Activated naive CD4-positive, alpha-beta T cell treated with Interleukin-2 at 50 U/mL for 16 hours (primary cell): ENCODE measurements at places on chromosomes 3 and 15.

DNA sequence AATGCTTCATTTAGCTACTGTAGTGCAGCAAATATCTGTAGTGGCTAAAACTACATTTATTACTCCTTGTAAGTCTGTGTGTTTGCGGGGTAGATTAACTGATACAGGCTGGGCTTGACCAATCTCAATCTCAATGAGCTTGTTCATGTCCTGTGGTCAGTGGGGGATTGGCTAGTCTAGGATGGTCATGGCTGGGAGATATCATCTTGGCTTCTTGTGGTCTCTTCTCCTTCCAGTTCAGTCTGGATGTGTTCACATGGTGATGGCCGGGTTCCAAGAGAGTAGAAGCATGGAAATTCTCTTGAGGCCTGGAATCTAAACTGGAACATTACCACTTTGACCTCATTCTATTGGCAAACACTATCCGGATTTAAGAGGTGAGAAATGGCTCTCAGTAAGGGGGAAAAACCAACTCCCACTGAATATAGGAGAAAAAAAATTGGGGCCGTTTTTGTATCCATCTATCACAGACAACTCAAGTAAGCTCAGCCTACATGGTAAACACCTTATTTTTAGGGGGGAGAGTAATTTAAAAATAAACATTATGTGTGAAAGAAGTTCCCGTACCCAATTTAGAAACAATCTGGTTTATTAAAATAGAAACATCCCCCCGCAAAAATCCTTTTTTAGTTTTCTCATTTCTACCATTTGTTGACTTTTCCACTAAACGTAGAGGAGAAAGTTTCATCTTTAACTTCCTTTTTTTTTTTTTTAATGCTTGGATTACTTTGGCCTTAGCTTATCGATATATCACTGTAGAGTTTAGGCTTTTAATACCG is 284.9 kb upstream of the TBC1D5 start:
- no peak for DNase-seq

- no peak for DNase-seq
Measured at GRCh38 chr3:188385295-188385694, 231.3 kb downstream of the LPP start.

GRCh38 chr15:77905301-77905920 is 172.1 kb downstream of the TBC1D2B start:
- DNase-seq = no peak

GRCh38 chr3:38957296-38957695 is 94.4 kb downstream of the SCN11A start:
- DNase-seq = no peak

GRCh38 chr3:173652093-173652492 is 254.5 kb downstream of the NLGN1 start:
- no peak for DNase-seq

- no peak for DNase-seq
Measured at GRCh38 chr3:140203510-140203909, 268.5 kb downstream of the CLSTN2 start.

DNA sequence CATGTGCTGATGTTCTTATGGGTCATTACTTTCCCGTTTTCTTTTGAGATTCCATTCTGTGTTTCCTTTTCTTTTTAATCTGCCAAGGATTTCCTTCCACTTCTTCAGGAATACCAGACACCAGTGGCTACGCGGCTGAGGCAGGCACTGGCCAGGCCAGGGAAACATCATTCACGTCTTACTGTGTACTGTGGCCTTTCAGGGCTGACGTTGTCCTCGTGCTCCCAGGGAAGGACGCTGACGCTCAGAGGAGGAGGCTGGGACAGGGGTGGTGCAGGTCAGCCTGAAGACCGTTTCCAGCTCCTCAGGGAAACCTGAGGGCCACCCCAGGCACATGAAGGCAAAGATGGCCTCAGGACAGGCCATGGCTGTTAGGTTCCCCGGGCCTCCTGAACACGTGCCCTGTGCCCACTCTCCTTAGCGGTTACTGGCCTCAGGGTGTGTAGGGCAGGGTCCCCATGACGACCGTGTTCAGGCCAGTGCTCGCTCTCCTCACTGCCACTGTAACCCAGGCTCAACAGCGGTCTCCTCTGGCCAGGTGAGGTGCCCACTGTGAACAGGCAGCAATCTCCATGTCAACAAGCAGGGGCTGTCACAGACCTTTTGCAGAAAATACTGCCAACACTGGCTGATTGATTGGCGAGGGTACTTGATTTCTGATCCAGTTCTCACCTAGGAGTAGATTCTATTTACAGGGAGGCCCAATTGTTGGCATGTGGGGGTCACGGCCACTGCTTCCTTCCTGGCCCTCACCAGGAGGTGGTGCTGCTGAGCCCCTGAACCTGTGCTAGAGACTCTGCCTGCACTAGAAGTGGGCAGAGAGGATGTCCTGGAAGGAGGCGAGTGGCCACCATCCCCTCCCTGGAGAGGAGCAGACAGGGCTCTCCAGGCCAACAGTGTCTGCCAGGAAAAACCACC is 169.5 kb downstream of the ATP10A start:
- peak; percentile 27 for DNase-seq

DNA sequence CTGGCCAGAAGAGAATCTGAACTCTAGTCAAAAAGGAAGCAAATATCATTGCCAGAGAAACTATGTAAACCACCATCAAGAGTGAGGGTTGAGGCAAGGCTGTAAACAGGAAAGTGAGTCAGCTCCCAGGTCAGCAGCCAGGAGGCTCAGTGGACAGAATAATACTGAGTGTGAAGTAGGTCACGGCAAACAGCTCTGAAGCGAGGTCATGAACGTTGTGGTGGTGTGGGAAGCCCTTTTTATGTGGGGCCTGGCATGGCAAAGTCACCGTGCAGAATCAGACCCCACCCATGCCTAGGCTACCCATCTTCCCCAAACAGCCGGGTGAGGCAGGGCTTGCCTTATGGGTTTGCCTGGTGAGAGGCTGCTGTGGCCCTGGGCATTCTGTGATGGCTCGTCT is 43.9 kb downstream of the THBS1 start:
- peak; percentile 71 for DNase-seq

- no peak for DNase-seq
Measured at GRCh38 chr3:157436583-157437291, at the start of gene PTX3. Gene PTX3 (plus strand): TSS chr3:157436850. CDS start chr3:157436934, 84 bp downstream.

DNA sequence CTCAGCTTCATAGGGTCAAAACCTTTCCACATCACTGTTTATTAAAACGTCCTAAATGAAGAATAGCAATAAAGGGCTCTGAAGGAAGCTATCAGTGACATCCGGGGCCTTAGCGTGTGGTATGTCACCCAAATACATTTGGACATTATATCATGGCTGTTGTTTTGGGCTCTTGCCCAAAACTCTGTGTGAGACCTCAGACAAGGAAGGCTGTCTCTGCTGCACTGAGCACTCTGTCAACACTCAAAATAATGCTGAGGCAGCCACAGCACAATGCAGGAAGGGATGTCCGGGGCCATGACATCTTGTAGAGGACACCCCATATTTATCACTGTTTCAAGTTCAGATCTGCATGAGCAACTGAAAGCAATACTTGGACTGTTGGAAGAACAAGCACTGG is 293.8 kb upstream of the WNT5A start:
- no peak for DNase-seq

GRCh38 chr15:30043211-30043655 is 39.5 kb upstream of the GOLGA8J start:
- no peak for DNase-seq

DNA sequence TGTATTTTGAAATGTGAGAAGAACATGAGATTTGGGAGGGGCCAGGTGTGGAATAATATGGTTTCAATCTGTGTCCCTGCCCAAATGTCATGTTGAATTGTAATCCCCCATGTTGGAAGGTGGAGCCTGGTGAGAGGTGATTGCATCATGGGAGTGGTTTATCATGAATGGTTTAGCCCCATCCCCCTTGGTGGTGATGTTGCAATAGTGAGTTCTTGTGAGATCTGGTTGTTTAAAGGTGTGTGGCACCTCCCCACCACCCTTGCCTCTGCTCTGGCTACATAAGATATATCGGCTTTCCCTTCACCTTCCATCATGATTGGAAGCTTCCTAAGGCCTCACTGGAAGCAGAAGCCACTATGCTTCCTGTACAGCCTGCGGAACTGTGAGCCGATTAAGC is 23.9 kb upstream of the TMEM108 start:
- DNase-seq = no peak

GRCh38 chr3:184172681-184173373 is 1.8 kb upstream of the AP2M1 start:
- DNase-seq = no peak

- DNase-seq = no peak
Measured at GRCh38 chr3:61236556-61236955, 14.7 kb downstream of the FHIT start.

GRCh38 chr15:42057799-42058646 is 36.3 kb downstream of the PLA2G4D start:
- no peak for DNase-seq

GRCh38 chr15:44300572-44300971 is 12.1 kb downstream of the GOLM2 start:
- DNase-seq = no peak

GRCh38 chr15:100311833-100312476 is 29.8 kb downstream of the ADAMTS17 start:
- DNase-seq = no peak

GRCh38 chr3:95184038-95184437 is 1121.2 kb downstream of the NSUN3 start:
- no peak for DNase-seq

DNA sequence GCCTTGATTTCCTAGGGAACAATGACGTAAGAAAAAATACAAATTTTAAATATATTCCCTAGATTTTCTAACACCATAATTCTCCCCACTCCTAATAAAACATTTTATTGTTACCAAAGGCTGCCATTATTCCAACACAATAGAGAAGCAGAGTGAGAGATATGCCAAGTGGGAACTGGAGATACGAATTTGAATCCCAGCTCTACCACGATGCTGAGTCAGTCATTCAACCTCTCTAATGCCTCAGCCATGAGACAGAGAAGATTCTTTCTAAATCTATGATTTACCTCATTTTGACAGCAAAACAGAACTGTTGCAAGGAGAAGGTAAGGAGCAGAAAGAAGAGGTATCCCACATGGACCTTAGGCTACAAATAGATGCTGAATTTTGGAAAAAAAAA is 112.5 kb downstream of the IGF2BP2 start:
- DNase-seq = no peak

- DNase-seq = no peak
Measured at GRCh38 chr3:10942690-10943205, 49.8 kb upstream of the SLC6A1 start.

GRCh38 chr15:94185547-94186236 is 45.7 kb upstream of the MCTP2 start:
- DNase-seq = no peak

DNA sequence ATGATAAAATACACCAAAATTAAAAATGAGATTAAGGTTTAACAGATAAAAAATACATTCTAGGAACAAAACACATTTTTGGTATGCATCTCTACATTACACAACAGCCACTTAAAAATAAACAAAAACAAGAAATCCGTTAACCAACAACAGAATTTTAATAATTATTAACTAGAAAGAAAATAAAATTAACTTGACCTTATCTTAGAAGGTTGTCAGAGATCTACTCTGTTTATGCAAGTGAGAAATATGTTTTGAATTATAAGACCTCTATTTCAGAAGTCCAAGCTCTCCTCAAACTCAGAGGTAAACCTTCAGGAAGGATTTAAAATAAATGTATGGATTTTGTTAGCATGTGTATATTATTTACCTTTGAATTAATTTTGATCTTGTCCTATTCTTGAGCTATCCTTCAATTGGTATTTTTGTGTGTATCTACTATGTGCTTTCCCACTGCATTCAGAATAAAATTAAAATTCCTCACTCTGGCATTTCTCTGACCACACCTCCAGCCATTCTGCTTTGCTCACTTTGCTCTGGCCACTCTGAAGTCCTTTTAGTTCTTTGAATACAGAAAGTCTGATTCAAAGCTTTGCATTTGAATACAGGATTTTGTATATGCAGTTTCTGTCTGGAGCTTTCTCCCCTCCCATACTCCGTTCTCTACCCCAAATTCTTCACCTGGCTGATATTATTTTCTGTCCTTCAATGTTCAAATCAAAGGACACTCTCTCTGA is 352.0 kb downstream of the ZBTB20 start:
- no peak for DNase-seq

- no peak for DNase-seq
Measured at GRCh38 chr15:62601777-62602545, 436.9 kb upstream of the C2CD4B start.

GRCh38 chr3:111902534-111902933 is 43.5 kb downstream of the PHLDB2 start:
- DNase-seq = no peak

DNA sequence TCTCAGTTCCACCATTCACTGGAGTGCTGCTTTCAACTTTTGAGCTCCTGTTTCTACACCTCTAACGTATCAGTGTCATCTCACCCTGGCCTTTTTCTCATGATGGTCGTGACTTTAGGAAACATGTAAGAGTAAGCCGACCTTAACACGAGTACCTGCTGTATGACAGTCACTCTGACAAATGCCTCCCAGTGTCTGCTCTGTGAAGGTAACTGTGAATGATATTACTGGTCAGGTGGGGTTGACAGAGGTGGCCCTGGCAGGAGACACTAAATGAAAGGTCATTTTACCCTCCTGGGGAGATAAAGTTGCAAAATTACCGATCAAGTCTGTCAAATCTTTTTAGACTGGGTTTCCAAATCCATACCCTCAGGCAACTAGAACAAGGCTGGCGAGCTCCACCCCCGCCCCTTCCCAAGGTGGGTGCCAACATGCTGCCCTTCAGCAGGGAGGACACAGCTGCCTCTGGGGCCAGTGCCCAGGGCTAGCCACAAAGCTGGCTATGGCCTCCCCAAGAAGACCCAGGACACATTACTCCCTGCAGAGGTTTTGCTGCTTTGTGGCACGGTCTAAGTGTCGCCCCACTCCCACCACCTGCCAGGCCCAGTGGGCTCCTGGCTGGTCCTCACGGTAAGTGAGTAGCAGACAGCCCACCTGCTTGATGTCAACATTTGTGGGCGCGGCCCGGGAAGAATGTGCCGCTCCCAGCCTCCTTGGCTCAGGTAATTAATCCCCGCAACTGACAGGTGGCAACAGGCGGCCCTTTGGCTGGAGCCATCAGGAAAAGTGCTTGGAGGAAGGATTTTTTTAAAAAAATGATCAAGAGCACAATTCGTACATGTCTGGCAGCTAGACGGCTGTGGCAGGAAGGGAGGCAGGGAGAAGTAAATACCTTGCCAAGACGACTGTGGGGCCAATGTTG is 211.8 kb downstream of the TP63 start:
- DNase-seq = no peak

GRCh38 chr15:35182841-35183479 is 97.9 kb upstream of the NANOGP8 start:
- DNase-seq = no peak

GRCh38 chr3:69236812-69237707 is 114.7 kb upstream of the LMOD3 start:
- DNase-seq = no peak
